ENCODE measurements at places on chromosomes 6 and 20.
A peak's percentile ranks its signal among the peaks of the same experiment; 100 is the strongest.

DNA sequence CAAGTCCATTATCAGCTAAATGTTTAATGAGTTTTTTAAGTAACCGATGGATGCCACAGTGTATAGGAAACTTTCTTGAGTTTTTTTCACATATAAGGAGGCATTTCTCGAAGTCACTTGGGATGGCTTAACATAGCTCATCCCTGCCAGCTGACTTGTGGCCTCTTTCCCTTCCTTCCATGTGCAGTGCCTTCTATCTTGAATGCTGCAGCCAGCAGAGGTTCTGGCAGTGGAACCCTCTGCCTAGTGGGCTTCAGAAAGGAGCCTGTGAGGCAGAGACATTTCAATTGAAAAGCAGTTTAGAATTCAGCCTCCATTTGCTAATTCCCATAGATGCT, 51.9 kb downstream of the AKAP12 start:
- no peak for DNase-seq

DNA sequence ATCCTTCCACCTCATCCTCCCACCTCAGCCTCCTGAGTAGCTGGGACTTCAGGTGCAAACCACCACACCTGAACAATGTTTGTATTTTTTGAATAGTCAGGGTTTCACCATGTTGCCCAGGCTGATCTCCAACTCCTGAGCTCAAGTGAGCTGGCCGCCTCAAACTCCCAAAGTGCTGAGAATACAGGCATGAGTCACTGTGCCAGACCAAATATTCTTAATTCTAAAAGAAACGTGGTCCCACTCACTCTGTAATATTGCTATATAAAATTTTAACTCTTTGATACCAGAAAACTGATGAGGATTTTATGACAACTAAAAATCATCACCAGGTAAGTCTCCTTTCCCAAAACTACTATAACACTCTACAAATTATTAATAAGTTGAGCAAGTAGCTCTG, 716.8 kb upstream of the GJE1 start:
- peak; percentile 48 for DNase-seq

DNA sequence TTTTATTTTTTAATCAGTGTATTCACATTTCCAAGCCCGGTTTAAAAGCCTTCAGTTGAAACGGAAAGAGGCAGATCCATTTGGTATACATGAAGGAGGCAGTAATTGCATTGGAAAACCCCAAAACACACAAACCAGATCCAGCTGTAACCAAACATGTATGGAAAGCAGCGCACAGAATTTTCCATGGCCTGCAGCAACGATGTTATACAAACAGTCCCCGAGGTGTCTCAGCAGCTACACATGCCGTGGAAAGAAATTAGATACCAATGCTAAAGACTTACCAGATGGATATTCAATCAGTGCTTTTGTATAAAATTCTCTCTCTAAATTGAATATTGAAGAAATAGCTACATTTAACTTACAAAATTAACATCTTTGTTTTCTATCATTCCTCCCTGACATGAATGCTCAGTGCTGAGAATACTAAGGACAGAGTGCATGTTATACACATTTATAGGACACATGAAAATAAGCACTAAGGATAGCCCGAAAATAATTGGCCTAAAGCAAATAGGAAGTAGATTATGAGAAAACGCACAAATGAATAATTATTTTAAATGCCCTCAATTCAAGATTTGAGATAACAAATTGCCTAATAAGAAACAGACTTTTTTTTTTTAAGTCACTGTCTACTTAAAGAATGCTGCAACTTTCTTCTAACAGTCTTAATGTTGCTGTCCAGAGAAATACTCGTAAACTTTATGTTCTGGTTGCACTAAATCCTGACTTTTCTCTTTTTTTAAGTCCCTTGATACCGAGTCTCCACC, 713.1 kb downstream of the HDGFL1 start:
- DNase-seq = no peak

- no peak for DNase-seq
These were observed 109.4 kb downstream of the ATXN1 start for GRCh38 chr6:16651871-16652270.

GRCh38 chr6:123434186-123434585, 202.6 kb downstream of the TRDN start:
- DNase-seq = no peak

- DNase-seq = peak; percentile 29
These were observed 988 bp downstream of the TXNDC5 start for GRCh38 chr6:7909323-7910276.

DNA sequence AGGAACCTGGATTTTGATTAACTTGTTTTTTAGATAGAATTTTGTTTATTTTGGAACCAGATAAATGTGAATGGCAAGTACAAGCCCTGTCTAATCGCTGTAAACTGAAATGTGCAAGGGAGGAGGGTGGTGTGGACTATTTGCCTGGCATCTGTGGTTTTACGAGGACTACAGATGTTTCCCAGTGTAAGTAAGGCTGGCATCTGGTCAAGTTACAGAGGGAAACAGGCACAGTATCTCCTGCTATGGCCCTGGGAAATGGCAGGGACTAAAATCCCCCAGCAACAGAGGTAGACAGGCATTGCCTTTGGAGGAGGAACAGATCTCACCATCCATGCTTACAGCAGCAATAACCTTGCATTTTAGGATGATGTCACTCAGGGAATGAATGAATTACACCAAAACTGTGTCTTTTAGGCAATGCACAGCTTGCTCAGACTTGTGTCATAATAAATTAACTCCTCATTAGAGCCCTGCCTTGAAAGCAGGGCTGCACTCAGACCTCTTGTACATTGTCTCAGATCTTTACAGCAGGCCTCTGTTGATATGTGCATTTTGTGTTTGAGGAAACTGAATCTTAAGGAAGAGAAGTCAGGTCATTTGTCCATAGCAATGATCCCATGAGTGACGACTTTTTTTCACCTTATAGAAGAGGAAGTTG, 96.2 kb downstream of the TCP11 start:
- DNase-seq = no peak

Measured in iris pigment epithelial cell (primary cell).